Natural killer cell treated with Interleukin-12 subunit alpha and Interleukin-12 subunit beta and Interleukin-15 and Interleukin-18, amount 100 ng/mL, for 72 hours (primary cell): ENCODE measurements at places on chromosomes 2 and 18. TPM values are rescaled to one million over a fixed set of nuclear protein-coding genes. Genes with fewer than 3 reads are reported as not detected.

The PLEKHH2 gene
- 0.26 TPM for total RNA-seq

The ASXL3 gene
- total RNA-seq: not detected

The MTCL1 gene
- 0.50 TPM for total RNA-seq

The TTR gene
- total RNA-seq: not detected

The ATP6V1B1 gene
- 7.2 TPM for total RNA-seq

The CYP26B1 gene
- not detected for total RNA-seq

The POTEE gene
- total RNA-seq: 1.6 TPM

The ZNF519 gene
- total RNA-seq: 37.3 TPM

The EGR4 gene
- total RNA-seq: not detected

The TSPYL6 gene
- not detected for total RNA-seq

The POTEJ gene
- total RNA-seq: not detected

GRCh38 chr2:201450954-201451291 is 335 bp downstream of the TRAK2 start:
- H3K27me3 ChIP-seq: no peaks in the 10 kb centered on the region
- H3K4me1 ChIP-seq: peaks cover 22% of the 10 kb centered on the region
- H3K36me3 ChIP-seq: no peaks in the 10 kb centered on the region
- DNase-seq: no peak

DNA sequence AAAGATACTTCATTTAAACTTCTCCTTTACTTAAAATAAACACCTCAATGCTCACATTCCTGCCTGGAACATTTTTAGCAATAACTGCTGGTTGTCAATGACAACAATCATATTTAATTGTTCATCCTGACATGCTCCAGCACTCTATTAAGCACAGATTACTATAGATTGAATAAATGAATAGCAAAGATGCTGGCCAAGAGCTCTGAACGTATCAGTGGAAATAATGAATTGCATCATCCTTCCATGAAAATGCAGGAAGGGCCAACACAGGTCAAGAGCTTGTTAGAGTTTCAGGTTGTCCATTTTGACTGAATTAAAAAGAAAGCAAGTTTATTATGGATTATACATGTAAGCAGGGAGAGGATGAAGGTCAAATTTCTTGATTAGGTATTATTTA is 994.0 kb downstream of the TSN start:
- H3K27me3 ChIP-seq: no peaks in the 10 kb centered on the region
- DNase-seq: no peak
- no peaks in the 10 kb centered on the region for H3K4me1 ChIP-seq
- no peaks in the 10 kb centered on the region for H3K36me3 ChIP-seq

- H3K27ac ChIP-seq: no peak overlapping the region
- no peak overlapping the region for H3K4me3 ChIP-seq
- no peaks in the 10 kb centered on the region for H3K36me3 ChIP-seq
- peaks cover 26% of the 10 kb centered on the region for H3K27me3 ChIP-seq
- peaks cover 6% of the 10 kb centered on the region for H3K4me1 ChIP-seq
- DNase-seq: peak; percentile 84
These were observed 48.1 kb upstream of the ARL4C start for GRCh38 chr2:234544659-234545611.

- no peak for DNase-seq
- H3K4me3 ChIP-seq: no peak overlapping the region
- no peaks in the 10 kb centered on the region for H3K36me3 ChIP-seq
- H3K27me3 ChIP-seq: no peaks in the 10 kb centered on the region
- H3K27ac ChIP-seq: no peak overlapping the region
- no peaks in the 10 kb centered on the region for H3K4me1 ChIP-seq
These were observed 1144.7 kb upstream of the PIK3C3 start for GRCh38 chr18:40810372-40810771.

DNA sequence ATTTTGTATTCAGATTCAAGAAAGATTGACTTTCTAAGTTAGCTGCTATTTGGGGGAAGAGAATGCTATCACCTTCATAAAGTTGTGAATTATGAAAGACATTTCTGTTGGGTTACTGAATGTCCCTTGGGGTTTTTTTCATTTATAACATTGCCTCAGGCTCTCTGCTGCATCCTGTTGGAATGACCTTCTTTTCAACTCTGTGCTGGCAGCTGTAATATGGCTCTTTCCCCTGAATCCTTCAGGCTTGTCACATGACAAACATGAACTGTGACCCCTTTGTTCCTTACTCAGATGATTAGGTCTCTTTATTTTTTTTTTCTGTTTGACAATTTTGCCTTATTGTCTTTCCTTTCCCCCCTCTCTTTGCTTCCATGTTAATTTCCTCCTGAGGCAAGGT is 159.8 kb downstream of the TAF4B start:
- H3K4me1 ChIP-seq: no peaks in the 10 kb centered on the region
- no peak overlapping the region for H3K27ac ChIP-seq
- DNase-seq: no peak
- peaks cover 7% of the 10 kb centered on the region for H3K27me3 ChIP-seq
- no peak overlapping the region for H3K4me3 ChIP-seq
- H3K36me3 ChIP-seq: no peaks in the 10 kb centered on the region

DNA sequence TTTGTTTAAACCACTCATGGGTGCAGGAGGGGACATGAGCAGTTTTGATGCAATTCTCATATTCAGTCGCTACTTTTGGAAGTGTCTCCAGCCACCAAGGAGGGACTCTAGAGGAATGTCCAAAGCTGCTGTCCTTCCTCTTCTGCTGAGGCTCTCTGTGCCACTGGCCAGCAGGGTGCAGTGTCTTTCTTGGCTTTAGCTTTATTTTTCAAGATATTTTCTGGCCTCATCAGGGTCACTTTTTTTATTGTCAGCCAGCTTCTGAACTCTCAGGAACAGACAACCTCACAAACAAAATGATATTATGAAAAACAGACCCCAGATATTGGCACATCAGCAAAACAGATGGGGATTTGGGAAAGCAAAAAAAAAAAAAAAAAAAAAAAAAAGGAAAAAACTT is 289.3 kb upstream of the ZSWIM2 start:
- no peak overlapping the region for H3K27ac ChIP-seq
- H3K4me1 ChIP-seq: no peaks in the 10 kb centered on the region
- H3K27me3 ChIP-seq: no peaks in the 10 kb centered on the region
- H3K4me3 ChIP-seq: no peak overlapping the region

DNA sequence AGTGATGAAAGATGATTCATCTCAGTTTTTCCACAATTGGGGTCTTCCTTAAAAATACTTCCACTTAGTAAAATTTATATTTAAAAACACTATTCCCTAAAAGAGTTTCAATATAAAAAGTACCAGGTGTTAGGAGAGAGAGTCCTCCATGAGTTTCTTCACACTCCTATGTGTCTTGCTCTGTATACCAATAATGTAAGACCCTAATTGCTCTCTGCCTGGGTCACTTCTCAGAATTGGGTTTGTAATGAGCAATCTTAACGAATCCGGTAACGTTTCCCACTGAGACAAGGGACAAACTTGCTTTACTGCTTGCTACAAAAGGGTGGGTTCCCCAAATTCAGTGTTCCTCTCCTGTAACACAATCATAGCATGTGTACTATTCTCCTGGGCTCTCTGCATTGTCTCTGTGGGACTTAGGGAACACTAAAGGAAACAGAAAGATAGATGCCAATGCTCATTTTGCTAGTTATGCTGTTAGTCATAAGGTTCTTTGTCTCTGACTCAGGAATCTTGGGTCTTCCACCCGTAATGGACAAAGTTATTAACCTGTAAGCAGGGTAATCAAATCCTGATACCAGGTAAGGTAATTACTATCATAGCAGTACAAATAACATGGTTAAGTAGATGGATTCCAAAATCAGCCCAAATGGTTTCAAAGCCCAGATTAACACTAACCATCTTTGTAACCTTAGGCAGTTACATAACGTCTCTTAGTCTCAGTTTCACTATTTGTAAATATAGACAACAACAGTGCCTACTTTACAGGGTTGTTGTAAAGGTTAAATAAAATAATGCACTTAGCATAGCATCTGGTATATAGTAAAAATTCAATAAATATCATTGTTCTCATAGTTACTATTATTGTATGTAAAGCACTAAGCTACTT is 46.3 kb downstream of the ITSN2 start:
- H3K4me3 ChIP-seq: peak overlapping the region; percentile 46
- H3K36me3 ChIP-seq: no peaks in the 10 kb centered on the region
- H3K27ac ChIP-seq: peak overlapping the region; percentile 32
- H3K27me3 ChIP-seq: no peaks in the 10 kb centered on the region
- DNase-seq: no peak

GRCh38 chr18:49562481-49563129 is 748 bp downstream of the LIPG start:
- H3K4me1 ChIP-seq: peaks cover 30% of the 10 kb centered on the region
- no peak for DNase-seq
- no peaks in the 10 kb centered on the region for H3K36me3 ChIP-seq
- peak overlapping the region; percentile 79 for H3K4me3 ChIP-seq

GRCh38 chr18:58078889-58079573 is 35.0 kb downstream of the NEDD4L start:
- H3K4me3 ChIP-seq: no peak overlapping the region
- H3K27me3 ChIP-seq: peaks cover 21% of the 10 kb centered on the region
- H3K27ac ChIP-seq: no peak overlapping the region
- peaks cover 8% of the 10 kb centered on the region for H3K4me1 ChIP-seq
- DNase-seq: no peak

- H3K36me3 ChIP-seq: peaks cover 10% of the 10 kb centered on the region
- no peak overlapping the region for H3K27ac ChIP-seq
- no peak overlapping the region for H3K4me3 ChIP-seq
- no peaks in the 10 kb centered on the region for H3K4me1 ChIP-seq
These were observed 909.5 kb upstream of the SOX11 start for GRCh38 chr2:4782647-4783046.

GRCh38 chr2:127157114-127157513 is 50.2 kb upstream of the BIN1 start:
- no peaks in the 10 kb centered on the region for H3K36me3 ChIP-seq
- no peak for DNase-seq
- no peak overlapping the region for H3K4me3 ChIP-seq
- H3K27ac ChIP-seq: no peak overlapping the region
- H3K27me3 ChIP-seq: no peaks in the 10 kb centered on the region

DNA sequence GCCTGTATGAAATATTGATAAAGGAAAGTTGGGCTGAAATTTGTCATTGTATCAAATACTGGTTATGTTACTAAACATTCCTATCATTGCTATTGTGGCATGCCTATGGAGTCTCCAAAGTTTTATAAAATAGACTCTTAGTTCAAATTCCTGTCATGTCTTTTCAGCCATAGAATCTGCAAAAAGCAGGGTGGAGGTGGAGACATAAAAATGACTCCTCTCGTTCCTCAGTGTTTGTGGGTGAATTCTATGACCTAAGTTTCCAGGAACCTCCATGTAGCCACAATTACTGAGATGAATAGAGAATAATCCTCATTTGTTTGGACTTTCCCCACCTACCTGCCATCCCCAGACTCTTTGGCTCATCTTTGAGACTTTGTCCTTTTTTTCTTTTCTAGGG is 326.3 kb upstream of the ETAA1 start:
- no peak for DNase-seq
- H3K4me3 ChIP-seq: no peak overlapping the region
- no peaks in the 10 kb centered on the region for H3K4me1 ChIP-seq
- H3K27me3 ChIP-seq: peaks cover 3% of the 10 kb centered on the region
- H3K27ac ChIP-seq: no peak overlapping the region
- no peaks in the 10 kb centered on the region for H3K36me3 ChIP-seq

DNA sequence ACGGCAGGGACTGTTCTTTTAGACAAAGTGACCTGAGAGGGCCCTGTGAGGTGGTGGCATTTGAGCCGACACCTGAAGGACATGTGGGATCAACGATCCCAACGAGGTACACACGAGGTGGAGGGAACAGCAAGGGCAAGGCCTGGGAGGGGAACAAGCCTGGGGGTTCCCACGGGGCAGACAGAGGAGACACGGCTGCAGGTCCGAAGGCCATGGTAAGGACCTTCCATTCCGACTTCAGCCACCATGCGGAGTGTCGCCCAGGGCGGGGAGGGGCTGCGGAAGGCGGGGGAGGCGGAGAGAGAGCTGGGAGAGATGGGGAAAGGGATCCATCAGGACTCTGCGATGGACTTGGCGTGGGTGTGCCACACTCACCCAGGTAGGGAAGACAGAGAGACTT is 151.8 kb downstream of the HDAC4 start:
- peaks cover 37% of the 10 kb centered on the region for H3K4me1 ChIP-seq
- no peak overlapping the region for H3K4me3 ChIP-seq
- no peaks in the 10 kb centered on the region for H3K36me3 ChIP-seq
- no peaks in the 10 kb centered on the region for H3K27me3 ChIP-seq

- peaks cover 72% of the 10 kb centered on the region for H3K4me1 ChIP-seq
- H3K27ac ChIP-seq: peak overlapping the region; percentile 81
- H3K4me3 ChIP-seq: peak overlapping the region; percentile 60
- no peak for DNase-seq
- H3K36me3 ChIP-seq: peaks cover 23% of the 10 kb centered on the region
These were observed 8.1 kb downstream of the LBH start for GRCh38 chr2:30239308-30239985.

GRCh38 chr2:225027061-225027762 is 15.1 kb downstream of the DOCK10 start:
- DNase-seq: peak; percentile 74
- no peaks in the 10 kb centered on the region for H3K27me3 ChIP-seq
- H3K36me3 ChIP-seq: no peaks in the 10 kb centered on the region
- H3K4me1 ChIP-seq: peaks cover 68% of the 10 kb centered on the region
- H3K27ac ChIP-seq: peak overlapping the region; percentile 69

GRCh38 chr2:42032224-42032620 is 15.6 kb upstream of the PKDCC start:
- no peaks in the 10 kb centered on the region for H3K4me1 ChIP-seq
- H3K27me3 ChIP-seq: peaks cover 27% of the 10 kb centered on the region
- H3K36me3 ChIP-seq: no peaks in the 10 kb centered on the region
- H3K4me3 ChIP-seq: no peak overlapping the region
- DNase-seq: no peak

GRCh38 chr2:236968880-236969534 is 116.7 kb upstream of the COPS8 start:
- peaks cover 15% of the 10 kb centered on the region for H3K4me1 ChIP-seq
- no peak for DNase-seq
- no peak overlapping the region for H3K4me3 ChIP-seq
- H3K27me3 ChIP-seq: peaks cover 12% of the 10 kb centered on the region
- H3K36me3 ChIP-seq: no peaks in the 10 kb centered on the region
- no peak overlapping the region for H3K27ac ChIP-seq

- no peaks in the 10 kb centered on the region for H3K27me3 ChIP-seq
- DNase-seq: no peak
- H3K27ac ChIP-seq: no peak overlapping the region
- H3K4me3 ChIP-seq: no peak overlapping the region
- peaks cover 5% of the 10 kb centered on the region for H3K36me3 ChIP-seq
These were observed 555.8 kb upstream of the ID2 start for GRCh38 chr2:8125741-8126711.

DNA sequence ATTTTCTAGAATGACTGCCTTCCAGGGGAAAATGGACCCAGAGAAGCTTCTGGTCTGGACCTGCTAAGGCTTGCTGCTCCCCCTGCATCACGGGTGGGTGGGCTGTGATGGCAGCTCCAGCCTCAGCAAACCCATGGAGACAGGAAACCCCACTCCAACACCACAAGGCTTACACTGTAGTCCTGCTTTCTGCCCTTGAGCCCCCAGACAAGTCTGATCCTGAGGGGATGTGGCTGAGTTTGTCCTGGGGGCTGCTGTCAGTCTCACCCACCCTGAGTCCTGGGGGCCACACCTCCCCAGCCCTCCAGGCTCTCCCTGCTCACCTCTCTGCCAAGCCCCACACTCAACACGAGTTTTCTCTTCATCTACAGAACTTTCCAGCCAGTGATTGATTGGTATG is 279.4 kb downstream of the EIPR1 start:
- H3K36me3 ChIP-seq: no peaks in the 10 kb centered on the region
- H3K4me3 ChIP-seq: no peak overlapping the region
- H3K27ac ChIP-seq: no peak overlapping the region
- H3K4me1 ChIP-seq: no peaks in the 10 kb centered on the region

GRCh38 chr2:241193271-241193670 is 4.8 kb downstream of the ANO7 start:
- no peaks in the 10 kb centered on the region for H3K36me3 ChIP-seq
- no peaks in the 10 kb centered on the region for H3K4me1 ChIP-seq
- H3K27me3 ChIP-seq: no peaks in the 10 kb centered on the region
- H3K27ac ChIP-seq: no peak overlapping the region
- peak; percentile 16 for DNase-seq
